ENCODE measurements at places on chromosomes 5 and 9. TPM values are rescaled to one million over a fixed set of nuclear protein-coding genes. Genes with fewer than 3 reads are reported as not detected.

The NADK2 gene
- total RNA-seq: 11.8 TPM

The IFNA21 gene
- total RNA-seq: not detected

The RANBP17 gene
- 53.1 TPM for total RNA-seq

The CFAP77 gene
- total RNA-seq: 0.97 TPM

The IL33 gene
- not detected for total RNA-seq

The SAXO1 gene
- total RNA-seq: not detected

All from GM23338 (cell line).